Endodermal cell (in vitro differentiated cells): ENCODE measurements at places on chromosomes 4 and X.

- H3K4me1 ChIP-seq, result no peaks in the 10 kb centered on the region
- H3K36me3 ChIP-seq, result no peaks in the 10 kb centered on the region
- no peak overlapping the region for H3K27ac ChIP-seq
- H3K27me3 ChIP-seq, result no peaks in the 10 kb centered on the region
- no peak for DNase-seq
Measured at GRCh38 chr4:18630218-18631110, 608.9 kb upstream of the LCORL start.

GRCh38 chrX:15953801-15954200 is 99.2 kb upstream of the AP1S2 start:
- H3K36me3 ChIP-seq, result no peaks in the 10 kb centered on the region
- DNase-seq, result peak; percentile 77
- H3K27me3 ChIP-seq, result no peaks in the 10 kb centered on the region
- no peak overlapping the region for H3K4me3 ChIP-seq

DNA sequence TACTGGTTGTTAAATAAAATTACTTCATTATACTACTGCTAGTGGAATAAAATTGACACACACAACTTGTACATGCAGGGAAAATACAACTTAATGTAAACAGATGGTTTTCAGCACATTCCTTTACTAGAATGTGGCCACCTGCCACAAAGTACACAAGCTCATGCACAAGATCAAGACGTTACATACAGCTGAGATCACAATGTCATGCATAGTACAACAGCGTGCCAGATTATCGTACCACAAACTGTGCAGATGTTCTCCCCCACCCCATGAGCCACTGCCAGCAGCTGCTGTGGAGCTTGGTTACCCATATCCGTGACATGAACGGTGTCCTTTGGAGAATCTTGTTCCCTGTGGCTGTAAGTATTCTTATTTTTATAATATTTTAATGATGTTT is 27.7 kb downstream of the FBXO8 start:
- no peak for DNase-seq
- no peaks in the 10 kb centered on the region for H3K36me3 ChIP-seq
- H3K4me3 ChIP-seq, result no peak overlapping the region

DNA sequence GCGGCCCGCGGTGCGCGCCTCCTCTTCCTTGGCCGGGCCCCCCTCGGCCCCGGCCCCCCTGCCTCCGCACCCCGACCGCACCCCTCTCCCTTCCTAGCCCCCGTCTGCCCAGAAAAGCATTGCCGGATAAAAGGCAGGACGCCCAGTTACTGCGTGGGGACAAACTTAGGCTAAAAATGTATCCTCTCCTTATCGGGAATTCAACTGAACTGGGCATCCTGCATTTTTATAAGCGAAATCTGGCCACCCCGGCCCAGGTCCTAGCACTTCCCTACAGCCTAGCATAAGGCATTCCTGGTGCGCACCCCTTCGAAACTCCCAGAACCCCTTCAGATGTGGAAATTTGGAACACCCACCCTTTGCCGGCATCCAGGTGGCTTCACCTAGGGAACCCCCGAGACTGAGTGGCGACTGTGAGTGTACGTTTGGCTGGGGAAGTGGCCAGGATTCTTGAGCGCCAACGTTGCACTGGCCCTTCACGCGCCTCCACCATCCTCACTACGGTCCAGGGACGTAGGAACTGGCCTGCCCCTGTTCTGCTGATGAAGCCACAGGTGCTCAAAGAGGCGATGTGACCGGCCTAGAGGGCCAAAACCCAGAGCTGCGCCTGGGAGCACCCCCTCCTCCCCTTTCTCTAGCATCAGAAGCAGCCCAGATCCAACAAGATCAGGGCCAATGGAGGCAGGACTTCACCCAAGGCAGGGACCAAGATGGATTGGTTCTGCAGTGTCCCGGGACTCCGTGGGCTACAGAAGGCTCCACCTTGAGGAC is 5.7 kb upstream of the RNF4 start:
- H3K36me3 ChIP-seq, result no peaks in the 10 kb centered on the region
- H3K27me3 ChIP-seq, result peaks cover 19% of the 10 kb centered on the region
- H3K27ac ChIP-seq, result no peak overlapping the region
- H3K4me1 ChIP-seq, result no peaks in the 10 kb centered on the region
- peak; percentile 71 for DNase-seq

DNA sequence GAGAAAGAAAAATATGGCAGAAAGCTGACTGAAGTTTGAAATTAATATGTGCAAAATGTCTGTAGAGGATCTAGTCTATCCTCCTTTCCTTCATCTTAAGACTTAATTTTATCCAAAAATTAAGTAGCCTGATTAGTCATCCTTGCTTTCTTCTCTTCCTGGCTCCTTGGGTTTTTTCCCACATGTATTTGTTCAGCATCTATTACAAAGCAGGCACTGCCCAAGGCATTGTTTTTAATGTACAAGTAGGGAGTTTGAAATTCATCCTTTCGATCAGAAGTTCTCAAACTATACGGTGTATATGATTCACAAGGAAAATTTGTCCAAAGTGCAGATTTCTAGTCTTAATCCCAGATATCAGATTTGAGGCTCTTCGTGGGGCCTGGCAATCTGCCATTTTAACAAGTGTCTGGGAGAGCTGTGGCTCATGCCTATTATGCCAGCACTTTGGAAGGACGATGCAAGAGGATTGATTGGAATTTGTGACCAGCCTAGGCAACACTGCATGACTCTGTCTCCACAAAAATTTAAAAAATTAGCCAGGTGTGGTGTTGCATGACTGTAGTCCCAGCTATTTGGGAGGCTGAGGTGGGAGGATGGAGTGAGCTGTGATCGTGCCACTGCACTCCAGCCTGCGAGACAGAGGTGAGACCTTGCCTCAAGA is 19.4 kb upstream of the YTHDC1 start:
- H3K4me3 ChIP-seq, result peak overlapping the region; percentile 78
- no peak for DNase-seq
- H3K4me1 ChIP-seq, result no peaks in the 10 kb centered on the region
- no peak overlapping the region for H3K27ac ChIP-seq

GRCh38 chr4:140856621-140857062 is 100.5 kb upstream of the TBC1D9 start:
- peaks cover 20% of the 10 kb centered on the region for H3K4me1 ChIP-seq
- no peaks in the 10 kb centered on the region for H3K36me3 ChIP-seq
- no peak overlapping the region for H3K27ac ChIP-seq
- no peak overlapping the region for H3K4me3 ChIP-seq

- no peak overlapping the region for H3K4me3 ChIP-seq
- H3K27ac ChIP-seq, result no peak overlapping the region
Measured at GRCh38 chrX:138492371-138492770, 219.1 kb downstream of the FGF13 start.

- H3K27me3 ChIP-seq, result no peaks in the 10 kb centered on the region
- no peak overlapping the region for H3K4me3 ChIP-seq
- no peaks in the 10 kb centered on the region for H3K4me1 ChIP-seq
- H3K27ac ChIP-seq, result no peak overlapping the region
Measured at GRCh38 chr4:118762155-118762554, 73.8 kb downstream of the SEC24D start.

DNA sequence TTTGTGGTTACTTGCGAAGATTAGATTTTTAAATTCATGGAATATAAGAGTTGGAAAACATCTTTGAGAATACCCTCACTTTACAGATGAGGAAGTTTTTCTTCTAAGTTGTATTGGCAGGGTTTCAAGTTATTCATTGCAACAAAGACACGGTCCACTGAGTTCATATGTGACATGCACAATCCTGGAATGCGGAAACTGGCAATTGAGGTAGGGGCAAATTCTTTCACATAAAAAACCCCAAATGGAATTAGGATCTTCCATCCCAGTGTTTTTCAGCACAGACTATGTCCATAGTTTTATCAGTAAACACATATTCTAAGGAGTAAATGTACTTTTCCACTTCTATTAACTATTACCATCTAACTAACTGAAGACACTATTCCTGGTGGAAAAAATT is 81.8 kb upstream of the NAP1L5 start:
- no peak for DNase-seq
- H3K27me3 ChIP-seq, result no peaks in the 10 kb centered on the region
- H3K4me1 ChIP-seq, result no peaks in the 10 kb centered on the region
- no peaks in the 10 kb centered on the region for H3K36me3 ChIP-seq
